HCT116 (cell line): ENCODE measurements at places on chromosomes 16 and 17. TPM values are rescaled to one million over a fixed set of nuclear protein-coding genes. Genes with fewer than 3 reads are reported as not detected.

The TBC1D26 gene
- 1.1 TPM for total RNA-seq

The CYGB gene
- total RNA-seq, result 0.66 TPM

The NACA2 gene
- total RNA-seq, result not detected

The NXPH3 gene
- 0.10 TPM for total RNA-seq
